NCI-H1105 (cell line): ENCODE measurements at places on chromosomes 16 and 17.

GRCh38 chr17:58875261-58875660 is 119.6 kb downstream of the PPM1E start:
- DNase-seq, result no peak

DNA sequence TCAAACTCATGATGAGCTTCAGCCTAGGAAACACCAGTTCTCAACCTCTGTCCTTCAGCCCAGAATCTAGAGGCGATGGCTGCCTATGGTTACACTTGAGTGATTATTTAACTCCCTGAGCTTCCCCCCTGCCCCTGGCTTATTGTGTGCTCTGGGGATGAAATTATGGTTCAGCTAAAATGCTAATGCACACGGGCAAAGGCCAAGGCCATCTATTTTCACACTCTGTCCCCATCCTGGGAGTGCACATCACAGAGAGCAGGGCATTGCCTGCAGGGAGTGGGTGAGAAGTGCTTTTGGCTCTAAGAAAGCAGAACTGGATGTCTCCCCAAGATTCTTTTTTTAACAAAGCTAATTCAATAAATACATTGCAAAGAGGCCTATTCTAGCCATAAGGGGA is 21.6 kb upstream of the CACNG5 start:
- DNase-seq, result no peak

DNA sequence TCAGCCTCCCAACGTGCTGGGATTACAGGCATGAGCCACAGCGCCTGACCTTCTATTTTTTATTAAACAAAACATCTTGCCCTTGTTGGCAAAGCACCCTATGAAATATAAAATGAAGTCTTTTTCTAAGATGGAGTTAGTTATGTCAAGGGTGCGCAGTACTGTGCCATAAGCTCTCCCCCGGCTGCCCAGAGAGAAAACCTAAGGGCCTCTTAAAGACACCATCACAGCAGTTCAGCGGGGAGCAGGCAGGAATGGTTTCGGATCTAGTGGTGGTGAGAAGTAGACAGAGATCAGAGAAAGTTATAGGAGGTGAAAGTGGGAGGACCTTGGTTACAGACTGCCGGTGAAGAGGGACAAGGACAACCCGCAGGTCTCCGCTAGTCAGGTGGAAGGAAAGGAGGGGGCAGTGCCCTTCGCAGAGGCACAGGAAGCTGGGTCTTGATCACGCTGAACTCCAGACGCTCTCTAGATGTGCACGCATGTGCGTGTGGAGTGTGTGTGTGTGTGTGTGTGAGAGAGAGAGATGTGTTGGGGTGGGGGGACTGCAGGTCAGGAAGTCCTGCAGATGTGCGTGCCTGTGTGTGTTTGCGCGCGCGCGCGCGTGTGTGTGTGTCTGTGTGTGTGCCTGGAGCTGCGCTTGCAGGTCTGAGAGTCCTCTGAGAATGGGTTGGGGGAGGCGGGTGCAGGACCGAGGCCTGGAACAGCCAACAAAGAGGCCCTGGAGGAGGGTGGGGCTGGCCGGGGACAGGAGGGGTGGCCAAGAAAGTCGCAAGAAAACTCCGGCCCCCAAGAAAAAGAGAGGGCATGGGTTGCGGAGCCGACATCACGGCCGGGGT is 748 bp upstream of the CMTM3 start:
- DNase-seq, result no peak

GRCh38 chr16:68380348-68380670 is 68.0 kb downstream of the SMPD3 start:
- DNase-seq, result no peak

GRCh38 chr17:16465861-16466338 is 26.1 kb downstream of the LRRC75A start:
- DNase-seq, result no peak

DNA sequence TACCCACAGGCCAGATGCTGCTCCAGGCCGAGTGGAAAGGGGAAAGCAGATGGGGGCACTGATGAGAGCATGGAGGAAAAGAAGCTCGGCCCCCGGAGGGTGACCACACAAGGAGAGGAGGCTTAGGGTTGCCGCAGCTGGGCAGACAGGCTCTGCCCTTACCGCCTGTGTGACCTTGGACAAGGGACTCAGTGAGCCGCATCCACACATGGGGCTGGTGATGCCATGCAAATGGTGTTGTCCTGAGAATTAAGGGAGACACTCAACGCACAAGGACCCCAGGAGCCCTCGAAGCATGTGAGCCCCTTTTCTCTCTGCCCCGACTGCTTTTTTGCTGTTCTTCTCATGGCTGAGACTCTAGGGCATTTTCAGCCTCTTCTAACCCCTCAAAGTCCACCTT is 61.0 kb downstream of the PLXDC1 start:
- no peak for DNase-seq

DNA sequence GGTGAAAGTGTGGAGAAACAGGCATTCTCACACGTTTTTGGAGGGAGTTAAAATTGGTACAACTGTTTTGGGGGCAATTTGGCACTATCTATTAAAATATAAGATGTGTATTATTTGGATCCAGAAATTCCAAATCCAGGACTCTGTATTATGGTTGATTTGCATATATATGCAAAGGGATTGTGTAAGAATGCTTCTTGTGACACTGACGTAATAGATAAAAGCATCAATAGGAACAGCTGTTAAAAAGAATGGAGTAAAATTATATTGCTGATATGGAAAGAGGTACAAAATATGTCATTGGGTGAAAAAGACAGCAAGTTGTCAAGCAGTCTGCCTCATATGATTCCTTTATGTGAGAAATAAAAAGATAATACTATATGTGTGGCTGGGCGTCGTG is 17.3 kb downstream of the FA2H start:
- DNase-seq, result no peak

- no peak for DNase-seq
These were observed 5.0 kb downstream of the PROCA1 start for GRCh38 chr17:28706471-28707338.

DNA sequence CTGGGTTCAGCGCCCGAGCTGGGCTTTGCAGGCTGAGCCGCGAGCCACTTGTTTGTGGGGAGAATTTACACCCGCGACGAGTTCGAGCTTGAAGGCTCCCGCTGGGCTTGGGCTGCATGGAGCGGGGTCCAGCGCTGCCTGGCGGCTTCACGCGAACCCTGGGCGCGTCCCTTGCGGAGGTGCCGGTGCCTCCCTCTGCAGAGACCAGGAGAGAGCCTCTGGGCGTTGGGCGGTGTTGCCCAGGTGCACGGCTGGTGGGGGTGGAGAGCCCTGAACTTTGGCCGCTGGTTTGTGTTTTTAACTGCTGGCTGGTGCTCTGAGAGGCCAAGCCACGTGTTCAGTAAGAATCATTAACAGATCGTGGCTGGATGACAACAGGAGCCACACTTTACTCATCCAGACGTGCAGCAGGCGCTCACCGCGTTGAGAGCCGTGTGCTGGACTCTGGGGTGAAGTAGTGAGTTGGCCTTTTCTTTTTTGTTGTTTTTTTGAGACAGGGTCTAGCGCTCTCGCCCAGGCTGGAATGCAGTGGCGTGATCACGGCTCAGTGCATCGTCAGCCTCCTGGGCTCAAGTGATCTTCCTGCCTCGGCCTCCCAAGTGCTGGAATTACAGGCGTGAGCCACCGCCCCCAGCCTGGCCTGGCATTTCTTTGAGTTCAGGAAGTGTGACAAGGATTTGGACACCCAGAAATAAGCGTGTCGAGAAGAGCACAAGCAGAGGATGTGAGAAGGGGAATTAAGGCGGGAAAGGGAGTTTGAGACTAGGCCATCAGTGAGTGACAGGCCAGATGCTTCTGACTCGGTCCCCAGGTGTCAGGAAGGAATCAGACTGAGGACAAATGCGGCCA is 827 bp downstream of the CDK10 start:
- DNase-seq, result no peak

DNA sequence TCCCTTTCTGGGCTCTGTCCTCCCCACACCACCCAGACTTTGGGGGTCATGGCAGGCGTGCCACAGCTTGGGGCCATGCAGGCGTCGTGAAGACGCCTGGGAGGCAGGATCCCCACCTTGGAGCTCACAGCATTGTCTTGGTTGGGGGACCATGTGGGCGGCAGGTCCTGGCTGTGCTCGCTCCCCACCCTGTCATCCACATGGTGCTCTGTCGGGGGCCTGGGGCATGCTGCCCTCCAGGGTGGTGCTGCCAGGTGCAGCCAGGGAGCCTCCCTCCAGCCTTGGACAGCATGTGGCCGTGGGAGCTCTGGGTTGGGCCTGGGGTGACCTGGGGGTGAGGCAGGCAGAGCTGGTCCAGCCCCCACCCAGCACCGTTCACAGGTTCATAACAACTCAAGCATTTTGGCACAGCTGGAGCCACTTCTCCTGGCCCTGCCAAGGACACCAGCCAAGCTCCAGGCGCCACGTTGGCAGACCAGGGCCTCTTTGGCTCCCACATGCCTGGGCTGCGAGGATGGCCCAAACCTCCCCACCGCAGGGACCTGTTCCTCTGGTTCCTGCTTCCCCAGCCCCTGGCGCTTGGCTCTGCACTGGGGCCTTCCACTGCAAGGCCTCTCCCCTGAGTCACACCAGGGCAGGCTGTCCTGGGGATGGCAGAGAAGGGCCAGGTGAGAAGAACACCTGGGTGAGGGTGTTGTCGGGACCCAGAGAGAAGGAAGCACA is 15.1 kb upstream of the ATP6V0C start:
- DNase-seq, result no peak

- DNase-seq, result no peak
These were observed 9.4 kb downstream of the C17orf100 start for GRCh38 chr17:6660805-6661463.

GRCh38 chr17:28500712-28501379 is 5.3 kb upstream of the FOXN1 start:
- no peak for DNase-seq
